ENCODE measurements at places on chromosomes 1 and 21.

- no peak for DNase-seq
These were observed at the start of gene GRIK3 for GRCh38 chr1:37034121-37035013. Gene GRIK3 (minus strand): TSS chr1:37034515. CDS start chr1:37034108, 407 bp downstream.

GRCh38 chr1:65176591-65176990 lies 28.6 kb downstream of the AK4 start:
- DNase-seq, result no peak

DNA sequence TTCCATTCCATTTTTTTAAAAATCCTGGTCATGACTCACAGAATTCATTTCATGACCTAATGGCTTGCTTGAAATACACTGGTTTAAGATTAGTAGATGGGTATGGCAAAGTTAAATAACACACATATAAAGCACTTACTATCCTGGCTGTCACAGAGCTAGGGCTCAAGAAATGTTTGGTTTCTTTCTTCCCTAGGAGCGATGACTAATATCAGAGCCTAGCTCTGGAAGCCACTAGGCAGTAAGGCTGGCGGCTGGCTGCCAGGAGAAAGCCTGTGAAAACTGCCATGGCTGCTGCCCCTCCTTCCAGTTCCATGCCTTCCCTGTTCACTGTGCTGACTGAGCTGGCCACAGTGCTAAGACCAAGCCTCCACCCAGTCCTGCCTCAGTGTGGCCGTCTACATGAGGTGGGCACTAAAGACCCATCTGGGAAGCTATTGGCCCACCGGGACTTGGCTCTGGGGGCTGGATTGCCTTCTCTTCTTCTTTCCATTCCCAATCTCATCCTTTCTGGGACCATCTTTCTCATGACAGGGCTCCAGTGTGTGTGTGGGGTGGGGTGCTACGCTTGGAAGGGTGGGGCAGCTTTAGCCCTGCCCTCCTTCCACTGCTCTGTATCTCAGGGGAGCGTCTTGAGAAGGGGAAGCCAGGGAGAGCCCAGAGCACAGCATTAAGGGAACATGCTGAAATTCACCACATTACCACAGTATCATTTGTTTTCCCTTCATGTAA lies 10.8 kb upstream of the ASCL5 start:
- peak; percentile 83 for DNase-seq

- no peak for DNase-seq
These were observed 808 bp downstream of the MAP3K21 start for GRCh38 chr1:233328142-233328921.

DNA sequence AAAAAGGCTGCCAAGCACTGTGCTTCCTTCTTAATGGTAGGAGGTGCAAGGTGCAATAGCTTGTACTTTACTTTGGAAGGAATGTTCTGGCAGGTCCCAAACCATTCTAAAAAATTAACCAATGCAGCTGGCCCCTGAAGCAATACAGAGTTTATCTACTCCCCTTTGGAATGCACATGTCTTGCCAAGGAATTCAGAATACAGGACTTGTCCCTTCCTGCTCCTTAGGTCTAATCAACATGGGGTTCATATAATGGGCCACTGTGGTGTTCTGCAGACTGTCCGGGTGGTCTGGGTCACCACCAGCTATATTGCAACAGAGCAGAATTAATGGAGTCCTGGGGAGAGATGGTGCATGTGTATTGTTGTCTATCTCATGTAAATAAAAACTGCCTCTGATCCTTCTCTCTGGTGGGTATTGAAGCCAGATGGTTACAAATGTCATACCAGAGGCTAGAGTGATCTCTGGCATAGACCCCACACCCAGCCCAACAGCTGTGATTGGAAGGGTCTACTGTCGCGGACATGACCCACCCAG lies 112.8 kb downstream of the RIPK4 start:
- DNase-seq, result no peak

- DNase-seq, result no peak
These were observed 3.9 kb downstream of the C1QTNF12 start for GRCh38 chr1:1242461-1243265.

GRCh38 chr1:205058853-205059252 lies 15.8 kb downstream of the CNTN2 start:
- DNase-seq, result no peak

GRCh38 chr1:156958247-156958714 lies 37.8 kb downstream of the LRRC71 start:
- no peak for DNase-seq

DNA sequence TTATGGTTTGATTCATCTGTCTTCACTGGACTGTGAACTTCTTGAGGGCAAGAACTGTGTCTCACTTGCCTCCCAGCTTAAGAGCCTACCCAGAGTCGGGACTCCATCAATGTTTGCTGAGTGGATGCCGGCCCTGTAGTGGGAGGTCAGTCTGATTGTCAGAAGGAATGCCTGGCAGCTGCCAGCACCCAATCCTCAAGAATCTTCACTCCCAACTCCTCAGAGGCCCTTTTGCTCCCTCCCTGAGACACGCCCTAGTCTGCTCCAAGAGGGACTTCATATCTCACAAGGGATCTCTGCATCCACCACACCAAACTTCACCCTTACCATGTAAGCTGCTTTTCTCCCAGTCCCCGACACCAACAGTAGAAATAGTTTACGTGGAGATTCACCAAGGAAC lies 15.2 kb upstream of the KDM4A start:
- DNase-seq, result no peak

DNA sequence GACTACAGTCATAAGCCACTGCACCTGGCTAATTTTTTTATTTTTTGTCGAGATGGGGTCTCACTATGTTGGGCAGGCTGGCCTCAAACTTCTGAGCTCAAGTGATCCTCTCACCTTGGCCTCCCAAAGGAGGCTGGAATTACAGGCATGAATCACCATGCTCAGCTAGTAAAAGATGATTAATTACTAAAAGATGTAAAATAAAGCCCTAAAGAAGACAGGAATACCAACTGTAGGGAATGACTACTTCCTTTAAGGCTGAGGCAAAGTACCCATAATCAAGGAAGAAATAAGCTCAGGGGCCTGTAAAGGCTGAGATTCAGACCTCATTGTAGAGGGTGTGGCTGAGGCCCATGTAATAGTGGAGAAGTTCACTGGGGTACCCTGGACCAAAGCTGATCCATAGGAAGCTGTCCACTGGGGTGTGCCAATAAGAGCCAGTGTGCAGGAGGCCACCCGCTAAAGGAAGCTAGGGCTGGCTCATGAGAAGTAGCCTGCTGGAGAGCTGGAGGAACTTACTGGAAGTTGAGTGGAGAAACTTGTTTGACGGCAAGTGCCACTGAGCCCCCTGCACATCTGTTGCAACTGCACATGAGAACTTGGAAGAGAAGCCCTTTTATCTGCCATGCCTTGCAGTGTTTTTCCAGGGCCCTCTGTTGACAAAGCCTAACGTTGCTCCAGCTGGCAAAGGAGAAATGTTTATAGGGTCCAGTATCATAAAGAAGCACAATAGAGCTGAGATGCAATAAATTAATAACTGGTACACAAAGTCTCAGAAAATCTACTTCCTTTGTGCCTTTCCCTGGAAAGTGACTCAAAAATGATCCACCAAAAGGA lies 17.8 kb upstream of the SERTAD4 start:
- DNase-seq, result no peak

- DNase-seq, result peak; percentile 86
These were observed 8.3 kb downstream of the VSIG8 start for GRCh38 chr1:159854116-159854692.

DNA sequence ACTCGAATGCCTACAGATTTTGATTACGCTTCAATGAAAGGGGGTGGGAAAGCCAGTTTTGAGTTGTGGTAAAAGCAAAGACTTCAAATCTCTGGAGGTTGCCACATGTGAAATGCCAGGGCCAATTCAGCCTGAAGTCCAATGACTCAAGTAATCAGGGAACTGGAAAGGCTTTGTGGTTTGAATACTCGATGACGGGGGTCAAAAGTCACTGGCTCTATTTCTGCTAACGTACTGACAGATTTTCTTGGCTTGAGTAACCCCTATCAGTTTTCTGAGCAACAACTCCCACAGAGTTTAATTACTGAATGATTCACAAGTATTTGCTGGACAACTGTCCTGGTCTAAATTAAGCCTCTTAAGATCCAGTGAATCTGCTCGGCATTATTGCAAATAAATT lies 152.2 kb downstream of the SIPA1L2 start:
- DNase-seq, result no peak

GRCh38 chr1:166675213-166675612 lies 164.1 kb upstream of the POGK start:
- DNase-seq, result no peak

GRCh38 chr21:41242238-41242829 lies 74.3 kb upstream of the FAM3B start:
- no peak for DNase-seq

GRCh38 chr1:200409203-200409760 lies 554 bp downstream of the ZNF281 start:
- no peak for DNase-seq

DNA sequence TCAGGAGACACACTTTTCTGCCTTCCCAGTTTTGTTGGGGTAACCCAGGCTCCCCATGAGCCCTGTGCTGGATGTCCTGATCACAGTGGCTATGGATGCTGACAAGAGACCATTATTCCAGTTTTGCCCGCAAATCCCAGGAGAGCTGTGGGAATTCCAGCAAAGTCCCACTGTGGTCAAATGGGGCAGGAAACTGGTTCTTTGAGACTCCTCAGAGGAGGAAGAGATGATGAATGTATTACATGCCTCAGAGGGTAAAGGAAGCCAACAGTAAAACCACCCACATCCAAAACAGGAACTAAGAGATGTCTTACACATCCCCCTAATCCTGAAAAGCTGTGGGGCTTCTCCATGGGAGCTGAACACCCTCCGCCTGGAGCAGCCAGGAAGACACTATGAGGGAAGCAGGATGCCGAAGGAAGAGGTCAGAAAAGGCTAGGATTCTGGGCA lies 12.8 kb upstream of the MPZL1 start:
- DNase-seq, result no peak

DNA sequence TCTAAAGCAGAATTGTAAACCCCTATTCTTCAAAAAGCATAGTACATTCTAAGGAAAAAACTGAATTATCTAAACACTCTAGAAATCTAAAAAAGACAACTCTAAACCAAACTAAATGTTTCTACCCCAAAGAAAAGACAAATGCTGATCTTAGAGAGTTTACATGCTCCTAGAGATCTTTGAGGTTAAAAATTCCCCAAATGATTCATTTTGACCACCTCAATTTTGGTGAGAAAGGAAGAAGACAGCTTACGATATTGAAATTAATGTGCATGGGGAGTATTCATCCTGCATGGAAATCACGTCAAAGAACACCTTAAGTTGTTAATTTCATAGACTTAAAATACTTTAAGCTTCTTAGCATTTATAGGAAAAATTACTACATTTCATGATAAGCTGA lies 377.8 kb upstream of the RUNX1 start:
- no peak for DNase-seq

DNA sequence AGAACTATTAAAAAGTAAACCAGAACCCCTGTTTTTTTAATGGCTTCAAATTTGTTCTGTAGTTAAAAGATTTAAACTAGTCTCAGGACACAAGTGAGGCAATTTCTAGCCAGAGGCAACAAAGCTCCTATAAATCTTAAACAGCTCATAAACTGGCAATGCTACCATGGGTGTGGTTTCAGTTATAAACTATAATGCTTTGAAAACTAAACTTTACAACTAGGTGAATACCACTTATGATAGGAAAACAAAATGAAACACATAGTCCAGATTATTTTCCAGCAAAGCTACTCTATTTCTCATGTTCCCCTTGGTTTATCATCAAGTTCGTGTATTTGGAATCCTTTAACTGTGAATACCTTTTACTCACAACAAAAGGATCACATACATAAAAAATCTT lies 282.5 kb downstream of the VAV3 start:
- no peak for DNase-seq

- DNase-seq, result no peak
These were observed 602 bp downstream of the SH3BGRL3 start for GRCh38 chr1:26280333-26281042.

GRCh38 chr1:48405400-48405799 lies 66.6 kb downstream of the SPATA6 start:
- no peak for DNase-seq

DNA sequence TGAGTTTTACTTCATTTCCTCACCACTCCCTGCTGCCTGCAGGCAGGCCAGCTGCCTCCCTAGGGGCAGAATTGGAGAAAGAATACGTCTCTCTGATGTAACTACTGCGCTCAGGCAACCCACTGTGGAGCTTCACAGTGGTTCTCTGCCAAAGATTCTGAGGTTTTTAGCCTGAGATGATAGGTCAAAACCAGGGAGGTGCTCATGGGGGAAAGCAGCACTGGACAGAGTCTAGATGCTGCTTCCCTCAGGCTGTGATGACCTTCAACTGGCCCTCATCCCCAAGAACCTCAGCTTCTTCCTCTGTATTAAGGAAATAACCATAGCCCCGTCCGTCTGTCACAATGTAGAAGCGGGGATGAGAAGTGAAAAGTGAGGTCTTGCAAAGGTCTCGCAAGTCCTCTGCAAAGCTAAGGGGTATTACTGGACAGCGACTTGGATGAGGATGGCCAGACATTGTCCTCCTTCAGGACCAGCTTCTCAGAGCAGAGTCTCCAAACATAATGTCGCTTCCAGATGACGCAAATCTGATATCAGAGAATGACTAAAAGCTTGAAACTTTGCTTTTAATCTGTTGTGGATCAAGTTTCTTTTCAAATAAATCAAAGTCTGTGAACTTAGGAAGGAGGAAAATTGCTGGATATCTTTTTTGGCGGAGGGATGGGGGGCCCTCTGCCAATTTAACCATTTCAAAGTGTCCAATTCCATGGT lies 65.9 kb upstream of the ATP5PO start:
- DNase-seq, result peak; percentile 26

DNA sequence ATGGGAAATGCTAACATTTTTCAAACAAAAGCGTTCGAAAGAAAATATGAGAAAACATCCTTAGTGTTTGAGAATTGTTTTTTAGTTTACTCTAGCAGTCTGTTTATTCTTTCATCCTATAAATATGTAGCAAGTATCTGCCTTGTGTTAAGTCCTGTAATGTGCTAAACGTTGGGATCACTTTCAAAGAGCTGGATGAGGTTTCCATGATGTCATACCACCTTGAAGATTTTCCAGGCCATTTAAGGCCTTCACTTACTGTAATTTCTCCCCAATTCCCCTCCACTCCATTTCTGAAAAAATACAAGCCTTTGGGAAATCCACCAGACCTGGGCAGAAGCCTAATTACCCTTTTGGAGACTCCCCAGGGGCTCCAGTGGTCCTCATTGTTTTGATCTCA lies 24.2 kb upstream of the CTBS start:
- no peak for DNase-seq

DNA sequence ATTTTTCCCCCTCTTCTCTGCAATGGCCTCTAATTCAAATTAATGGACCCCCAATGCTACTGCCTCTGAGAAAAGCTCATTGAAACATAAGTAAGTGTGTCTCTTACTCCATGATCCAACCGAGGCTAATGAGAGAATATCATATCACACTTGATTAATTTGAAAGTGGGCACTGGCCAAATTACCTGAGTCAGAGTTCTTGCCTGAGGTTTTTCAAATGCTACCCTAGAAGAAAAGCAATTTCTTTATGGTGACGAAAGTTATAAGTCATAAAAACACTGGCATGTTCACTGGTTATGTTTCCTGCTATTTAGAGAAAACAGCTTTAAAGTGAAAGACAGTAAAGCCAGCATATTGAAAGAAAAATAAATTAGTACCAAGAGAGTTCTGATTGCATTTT lies 368.8 kb upstream of the TMPRSS15 start:
- DNase-seq, result no peak

GRCh38 chr1:203321273-203322052 lies 16.1 kb downstream of the BTG2 start:
- no peak for DNase-seq

- no peak for DNase-seq
These were observed 116.8 kb downstream of the CASZ1 start for GRCh38 chr1:10679496-10680220.

GRCh38 chr1:10717296-10718082 lies 79.0 kb downstream of the CASZ1 start:
- DNase-seq, result no peak
